ENCODE measurements at places on chromosomes 7 and 10.
A peak's percentile ranks its signal among the peaks of the same experiment; 100 is the strongest.

DNA sequence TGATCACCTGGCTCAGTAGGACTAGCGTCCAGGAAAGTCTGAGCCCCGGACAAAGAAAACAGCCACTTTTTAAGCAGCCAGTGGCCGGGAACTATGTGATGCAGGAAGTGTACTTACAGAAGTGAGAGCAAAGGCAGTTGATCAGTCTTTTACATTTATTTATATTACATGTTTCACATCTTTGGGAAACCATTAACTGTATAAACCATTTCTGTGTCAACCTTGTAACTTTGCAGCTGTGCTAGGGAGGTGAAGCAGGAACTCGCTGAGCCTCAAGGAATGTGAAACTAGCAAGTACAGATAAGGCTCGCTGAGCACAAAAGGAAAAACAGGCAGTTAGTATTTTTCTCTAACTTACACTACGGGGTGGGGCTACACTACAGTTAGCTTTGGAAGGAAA lies 39.9 kb upstream of the HECW1 start:
- H3K27me3 ChIP-seq, result no peaks in the 10 kb centered on the region
- H3K36me3 ChIP-seq, result no peaks in the 10 kb centered on the region
- no peak for DNase-seq

DNA sequence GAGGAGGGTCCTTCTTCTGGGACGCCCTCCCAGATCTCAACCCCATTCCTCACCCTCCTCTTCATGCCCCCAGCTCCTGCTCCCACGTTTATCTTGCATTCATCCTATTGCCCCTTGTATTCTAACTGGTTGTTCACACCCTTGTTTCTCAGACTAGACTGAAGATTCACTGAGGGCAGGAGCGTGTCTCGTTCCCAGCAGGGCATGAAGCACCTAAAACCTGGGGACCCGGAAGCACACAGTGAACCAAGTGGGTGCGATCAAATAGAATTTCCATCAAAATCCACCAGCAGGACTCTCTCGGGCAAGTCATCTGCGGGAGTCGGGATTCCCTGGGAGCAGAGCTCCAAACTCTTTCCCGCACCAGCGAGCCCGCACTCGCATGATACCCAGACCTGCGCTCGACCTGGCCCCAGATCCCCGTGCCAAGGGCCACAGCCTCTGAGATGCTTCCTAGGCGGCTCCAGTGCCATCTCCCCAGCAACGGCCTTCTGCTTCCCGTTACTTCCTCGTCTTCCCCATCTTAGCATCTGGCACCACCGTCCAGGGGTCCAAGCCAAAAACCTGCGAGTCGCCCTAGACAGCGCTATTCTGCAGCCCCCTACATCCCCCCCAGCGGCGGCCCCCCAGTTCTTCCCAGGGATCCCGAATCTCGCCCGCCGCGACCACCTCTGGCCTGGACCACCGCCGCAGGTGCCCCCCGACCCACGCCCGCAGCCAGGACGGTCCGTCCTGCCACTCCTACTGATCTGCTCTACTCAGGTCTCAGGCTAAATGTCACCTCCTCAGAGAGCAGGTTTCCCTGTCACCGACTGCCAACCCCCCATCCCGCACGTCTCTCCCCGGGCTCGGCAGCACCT lies 6.1 kb upstream of the GBX1 start:
- H3K36me3 ChIP-seq, result no peaks in the 10 kb centered on the region
- no peak overlapping the region for H3K4me3 ChIP-seq
- no peak overlapping the region for H3K27ac ChIP-seq
- peaks cover 54% of the 10 kb centered on the region for H3K27me3 ChIP-seq

GRCh38 chr10:58488921-58489320 lies 23.8 kb upstream of the BICC1 start:
- H3K4me3 ChIP-seq, result no peak overlapping the region
- no peaks in the 10 kb centered on the region for H3K4me1 ChIP-seq
- no peaks in the 10 kb centered on the region for H3K36me3 ChIP-seq

- H3K4me3 ChIP-seq, result no peak overlapping the region
- H3K4me1 ChIP-seq, result peaks cover 8% of the 10 kb centered on the region
- H3K27ac ChIP-seq, result no peak overlapping the region
- no peak for DNase-seq
These were observed 46.5 kb downstream of the ABLIM1 start for GRCh38 chr10:114611617-114612016.

DNA sequence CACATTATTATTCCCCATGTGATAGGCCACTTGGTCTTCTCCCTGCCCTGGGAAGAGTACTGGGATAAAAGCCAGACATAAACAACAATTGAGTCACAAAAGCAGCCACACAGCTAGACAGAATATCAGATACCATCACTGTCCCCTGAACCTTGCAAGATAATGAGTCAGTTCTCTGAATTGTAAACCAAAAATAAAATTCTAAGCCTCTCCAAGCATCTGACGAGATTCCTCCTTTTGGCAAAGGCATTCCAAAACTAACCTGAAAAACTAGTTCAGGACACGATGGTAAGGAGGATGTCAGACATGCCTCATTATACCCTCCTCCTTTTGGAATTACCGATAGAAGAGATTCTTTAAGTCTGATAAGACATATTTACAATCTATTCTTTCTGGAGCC lies 450.7 kb downstream of the HTR7 start:
- H3K27ac ChIP-seq, result no peak overlapping the region
- H3K4me1 ChIP-seq, result no peaks in the 10 kb centered on the region
- peaks cover 2% of the 10 kb centered on the region for H3K27me3 ChIP-seq

- H3K27me3 ChIP-seq, result peaks cover 6% of the 10 kb centered on the region
- no peak overlapping the region for H3K27ac ChIP-seq
- no peak for DNase-seq
- no peak overlapping the region for H3K4me3 ChIP-seq
- no peaks in the 10 kb centered on the region for H3K4me1 ChIP-seq
These were observed 28.4 kb downstream of the DYNC1I1 start for GRCh38 chr7:95800787-95801186.

DNA sequence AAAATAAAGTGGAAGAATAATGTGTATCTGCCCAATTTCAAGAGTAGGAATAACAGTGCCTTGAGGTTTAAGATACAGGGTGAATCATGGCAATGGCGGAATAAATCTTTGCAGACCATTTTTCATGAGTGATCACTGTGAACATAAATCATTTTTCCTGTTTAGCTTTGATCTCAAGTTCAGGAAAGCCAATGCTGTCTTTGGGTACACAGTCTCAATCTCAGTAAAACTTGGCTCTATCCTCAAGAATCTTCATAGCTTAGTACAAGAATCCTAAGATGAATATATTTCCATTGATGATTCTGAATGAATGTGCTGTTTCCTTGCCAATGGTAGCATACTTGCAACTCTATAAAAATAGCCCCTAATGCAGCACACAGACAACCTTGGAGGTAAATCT lies 6.8 kb downstream of the NAMPT start:
- peaks cover 26% of the 10 kb centered on the region for H3K4me1 ChIP-seq
- H3K4me3 ChIP-seq, result no peak overlapping the region
- no peaks in the 10 kb centered on the region for H3K27me3 ChIP-seq
- DNase-seq, result no peak
- H3K36me3 ChIP-seq, result peaks cover 46% of the 10 kb centered on the region

- no peak for DNase-seq
- no peak overlapping the region for H3K4me3 ChIP-seq
These were observed 349.4 kb downstream of the EXOC4 start for GRCh38 chr7:133602291-133602690.

DNA sequence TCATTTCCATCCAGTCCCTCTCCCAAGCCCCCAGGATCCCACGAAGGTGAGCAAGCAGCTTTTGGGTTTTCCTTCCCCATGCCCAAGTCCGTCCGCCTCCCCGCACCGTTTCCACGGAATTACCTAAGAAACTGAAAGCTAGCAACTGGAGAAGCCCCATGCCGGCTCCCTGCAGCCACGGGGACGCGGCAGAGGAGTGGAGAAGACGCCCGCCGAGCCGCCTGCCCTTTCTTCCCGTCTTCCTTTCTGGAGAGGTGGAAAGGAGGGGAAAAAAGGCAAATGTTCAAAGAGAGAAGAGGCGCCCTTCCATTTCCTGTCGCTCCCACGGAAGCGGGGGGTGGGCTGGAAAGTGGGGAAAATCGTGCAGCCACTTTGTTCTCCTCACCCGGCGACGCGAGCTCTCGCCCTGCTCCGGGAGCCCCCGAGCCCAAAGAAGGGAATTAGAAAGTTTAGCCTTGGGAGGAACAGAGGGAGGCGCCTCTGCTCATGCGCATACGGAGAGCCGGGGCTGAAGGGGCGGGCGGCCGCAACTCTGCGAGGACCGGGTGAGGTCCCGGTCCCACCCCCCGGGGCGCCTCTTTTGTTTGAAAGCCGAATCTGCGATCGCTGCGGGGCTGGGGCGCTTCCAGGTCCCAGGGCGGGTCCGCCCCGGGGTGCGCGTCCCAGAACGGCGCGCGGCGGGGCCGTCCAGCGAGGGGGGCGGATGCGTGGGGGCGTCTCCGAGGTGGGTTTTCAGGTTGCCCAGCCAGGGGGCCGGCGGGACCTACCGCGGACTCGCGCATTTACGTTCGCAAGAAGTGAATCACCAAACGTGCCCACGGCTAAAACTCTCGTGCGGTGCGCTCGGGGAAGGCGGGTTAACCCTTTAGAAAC lies at the start of gene LAMB1:
TSS of gene LAMB1 (minus strand) at position 436 of the 873 bp plus-strand sequence. CDS start at position 160, 276 bp downstream.
- DNase-seq, result no peak
- peak within 1 kb of the TSS; percentile 73 for H3K4me3 ChIP-seq
- H3K36me3 ChIP-seq, result no peaks in the 10 kb centered on the region
- H3K4me1 ChIP-seq, result peaks cover 21% of the 10 kb centered on the region
- H3K27ac ChIP-seq, result no peak within 1 kb of the TSS

DNA sequence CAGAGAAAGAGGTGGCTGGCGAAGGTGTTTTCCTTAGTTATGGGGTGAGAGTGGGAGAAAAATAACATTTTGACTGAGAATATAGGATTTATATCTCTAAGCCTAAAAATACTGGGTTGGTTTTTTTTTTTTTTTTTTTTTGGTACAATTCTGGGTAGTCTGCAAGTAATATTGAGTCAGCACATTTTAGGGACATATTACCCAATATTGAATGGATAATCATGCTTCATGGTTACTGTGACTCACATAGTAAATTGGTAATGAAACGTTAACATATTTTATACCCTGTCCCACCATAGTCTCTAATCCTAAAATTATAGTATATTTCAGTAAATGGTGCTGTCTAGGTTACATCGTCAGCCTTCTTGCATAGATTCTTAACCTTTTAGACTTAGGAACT lies 91.4 kb downstream of the TPST1 start:
- H3K4me1 ChIP-seq, result peaks cover 5% of the 10 kb centered on the region
- no peak overlapping the region for H3K27ac ChIP-seq
- no peaks in the 10 kb centered on the region for H3K27me3 ChIP-seq
- H3K4me3 ChIP-seq, result no peak overlapping the region

DNA sequence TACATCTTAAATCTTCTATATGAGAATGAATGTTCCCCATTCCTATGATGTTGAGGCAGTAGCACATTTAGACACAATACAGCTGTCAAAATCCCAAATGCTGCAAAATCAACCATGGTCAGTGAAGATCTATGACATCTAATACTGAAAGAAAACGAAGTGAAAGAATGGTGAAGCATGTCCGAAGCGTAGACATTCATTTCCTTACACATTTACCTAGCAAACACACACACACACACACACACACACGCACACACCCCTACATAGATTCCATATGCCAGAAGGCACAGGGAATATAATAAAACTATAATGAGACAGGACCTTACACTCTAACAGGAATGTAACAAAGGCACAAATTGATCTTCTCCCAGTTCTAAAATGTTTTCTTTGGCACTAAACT lies 32.5 kb downstream of the CCDC6 start:
- H3K4me1 ChIP-seq, result peaks cover 90% of the 10 kb centered on the region
- no peaks in the 10 kb centered on the region for H3K27me3 ChIP-seq

GRCh38 chr7:37048674-37049073 lies 324.4 kb upstream of the AOAH start:
- H3K36me3 ChIP-seq, result peaks cover 25% of the 10 kb centered on the region
- no peak overlapping the region for H3K4me3 ChIP-seq
- H3K27ac ChIP-seq, result no peak overlapping the region

DNA sequence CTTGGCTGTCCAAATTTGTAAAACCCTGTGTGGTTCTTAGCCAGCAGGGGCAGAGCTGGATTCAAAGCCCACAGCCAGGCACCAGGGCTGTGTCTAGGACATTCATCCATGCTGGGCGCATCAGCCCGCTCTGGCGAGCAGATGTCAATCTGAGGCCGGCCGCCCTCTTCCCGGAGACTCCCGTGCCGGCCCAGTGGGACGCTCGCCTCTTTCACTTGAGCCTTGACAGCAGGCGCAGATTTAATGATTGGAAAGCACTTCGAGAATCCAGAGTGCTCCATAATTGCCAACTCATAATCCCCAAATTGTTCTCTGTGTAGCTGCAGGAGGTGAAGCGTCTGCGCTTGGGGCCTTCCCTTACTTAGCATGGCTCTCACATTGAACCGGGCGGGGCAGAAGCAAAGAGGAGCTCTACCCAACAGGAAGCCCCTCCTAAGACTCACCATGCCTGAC lies 36.7 kb downstream of the SLIT1 start:
- no peak overlapping the region for H3K4me3 ChIP-seq
- no peaks in the 10 kb centered on the region for H3K4me1 ChIP-seq
- DNase-seq, result no peak

DNA sequence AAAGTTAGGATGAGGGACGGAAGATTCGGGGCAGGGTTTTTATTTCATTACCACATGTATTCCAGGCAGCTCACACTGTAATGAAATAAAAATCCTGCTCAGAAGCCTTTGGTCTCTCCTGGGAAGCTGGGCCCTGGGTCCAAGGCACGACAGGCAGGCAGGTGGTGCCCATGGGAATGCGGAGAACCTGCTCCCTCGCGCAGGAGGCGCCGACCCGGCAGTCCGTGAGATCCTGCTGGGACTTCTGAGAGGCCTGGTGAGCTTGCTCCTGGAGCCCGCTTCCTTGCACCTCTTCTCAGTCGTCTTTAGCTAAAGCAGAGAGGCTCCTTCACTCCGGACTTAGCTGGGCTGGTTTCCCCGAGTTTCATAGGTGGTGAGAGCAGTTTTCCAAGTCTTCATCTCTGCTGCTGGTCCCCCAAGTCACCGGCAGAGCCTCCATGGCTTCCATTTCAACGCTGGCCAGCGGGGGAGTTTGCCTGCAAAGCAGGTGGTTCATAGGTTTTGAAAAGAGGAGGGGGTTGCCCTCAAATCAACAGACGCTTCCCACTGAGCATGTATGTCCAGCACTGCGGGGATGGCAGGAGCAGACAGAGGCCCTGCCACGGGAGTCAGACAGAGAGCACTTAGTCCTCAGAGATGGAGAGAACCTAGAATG lies 24.5 kb downstream of the IL15RA start:
- H3K4me3 ChIP-seq, result no peak overlapping the region
- H3K27me3 ChIP-seq, result no peaks in the 10 kb centered on the region
- peaks cover 29% of the 10 kb centered on the region for H3K36me3 ChIP-seq
- DNase-seq, result no peak
